Effector memory CD4-positive, alpha-beta T cell (primary cell): ENCODE measurements at places on chromosomes 11 and 22.

- H3K36me3 ChIP-seq, result no peaks in the 10 kb centered on the region
- peaks cover 29% of the 10 kb centered on the region for H3K4me1 ChIP-seq
- peak overlapping the region; percentile 71 for H3K4me3 ChIP-seq
- H3K27me3 ChIP-seq, result no peaks in the 10 kb centered on the region
Measured at GRCh38 chr22:40462195-40462984, 92.0 kb downstream of the SGSM3 start.

- DNase-seq, result no peak
- no peaks in the 10 kb centered on the region for H3K27me3 ChIP-seq
- no peaks in the 10 kb centered on the region for H3K4me1 ChIP-seq
- no peaks in the 10 kb centered on the region for H3K36me3 ChIP-seq
- no peak overlapping the region for H3K4me3 ChIP-seq
Measured at GRCh38 chr11:20762980-20763379, 93.6 kb downstream of the NELL1 start.

GRCh38 chr11:132278801-132279574 is 908.6 kb downstream of the NTM start:
- no peaks in the 10 kb centered on the region for H3K36me3 ChIP-seq
- no peaks in the 10 kb centered on the region for H3K27me3 ChIP-seq
- H3K4me1 ChIP-seq, result no peaks in the 10 kb centered on the region
- no peak for DNase-seq

GRCh38 chr11:68003846-68004550 is at the start of gene UNC93B1:
Gene UNC93B1 (minus strand): TSS chr11:68004097. CDS start chr11:68004043, 54 bp downstream.
- H3K27ac ChIP-seq, result peak within 1 kb of the TSS; percentile 55
- peak within 1 kb of the TSS; percentile 58 for H3K4me3 ChIP-seq
- H3K27me3 ChIP-seq, result no peaks in the 10 kb centered on the region
- no peaks in the 10 kb centered on the region for H3K36me3 ChIP-seq
